ENCODE measurements at places on chromosomes 11 and 22. TPM values are rescaled to one million over a fixed set of nuclear protein-coding genes. Genes with fewer than 3 reads are reported as not detected.

CEP126 gene
- total RNA-seq = 10.1 TPM

C11orf42 gene
- total RNA-seq = not detected

CLMP gene
- total RNA-seq = 89.1 TPM

HTR3B gene
- total RNA-seq = not detected

PPP1R14B gene
- 37.2 TPM for total RNA-seq

NPTXR gene
- 14.0 TPM for total RNA-seq

LIF gene
- total RNA-seq = 15.8 TPM

MAPK11 gene
- total RNA-seq = 11.5 TPM

LRRC56 gene
- total RNA-seq = 0.20 TPM

SPA17 gene
- total RNA-seq = 8.9 TPM

RASSF10 gene
- 0.27 TPM for total RNA-seq

TSPO gene
- total RNA-seq = 112 TPM

CRKL gene
- 46.4 TPM for total RNA-seq

SH3BP1 gene
- 2.9 TPM for total RNA-seq

SCGB1A1 gene
- not detected for total RNA-seq

CLTCL1 gene
- 8.1 TPM for total RNA-seq

MS4A12 gene
- total RNA-seq = not detected

OR2D2 gene
- total RNA-seq = not detected

RNF26 gene
- 13.0 TPM for total RNA-seq

HMOX1 gene
- total RNA-seq = 317 TPM

SHISAL1 gene
- total RNA-seq = 23.1 TPM

USH1C gene
- total RNA-seq = not detected

CDHR5 gene
- not detected for total RNA-seq

OR5D14 gene
- total RNA-seq = not detected

DBX1 gene
- total RNA-seq = not detected

MMP12 gene
- total RNA-seq = not detected

HSPB2 gene
- total RNA-seq = 2.3 TPM

BTG4 gene
- total RNA-seq = not detected

FADS3 gene
- 54.0 TPM for total RNA-seq

CEND1 gene
- 0.17 TPM for total RNA-seq

CALCA gene
- total RNA-seq = not detected

GRAMD1B gene
- 4.0 TPM for total RNA-seq

IL17REL gene
- not detected for total RNA-seq

LRRN4CL gene
- 42.1 TPM for total RNA-seq

DEFB131B gene
- not detected for total RNA-seq

CRYBB1 gene
- total RNA-seq = not detected

PLAAT3 gene
- total RNA-seq = 57.1 TPM

CNGA4 gene
- total RNA-seq = not detected

HEPHL1 gene
- total RNA-seq = not detected

CEP164 gene
- 26.3 TPM for total RNA-seq

ANO3 gene
- total RNA-seq = 0.08 TPM

TTC12 gene
- 11.4 TPM for total RNA-seq
